A549 treated with Mapracorat at 1 μM for 4 hours (cell line): ENCODE measurements at places on chromosomes 4 and X. TPM values are rescaled to one million over a fixed set of nuclear protein-coding genes. Genes with fewer than 3 reads are reported as not detected.

TIGD4 gene
- total RNA-seq, result 0.15 to 0.23 TPM (median 0.20 TPM) in 4 of 5 replicates, not detected in the other

FAM47E gene
- total RNA-seq, result 0.06 to 0.16 TPM (median 0.07 TPM) in 3 of 5 replicates, not detected in the others

TMSB15C gene
- total RNA-seq, result 0.07 to 0.33 TPM (median 0.23 TPM) in 4 of 5 replicates, not detected in the other

CXCL11 gene
- 0.13 to 0.19 TPM in 2 of 5 replicates, not detected in the others for total RNA-seq

DUSP9 gene
- 0.89 to 1.9 TPM (median 1.4 TPM) in 5 replicates for total RNA-seq

POLN gene
- total RNA-seq, result 0.33 to 1.8 TPM (median 0.64 TPM) in 5 replicates

GLRB gene
- total RNA-seq, result 0.59 to 1.2 TPM (median 1.1 TPM) in 5 replicates

MAGEA11 gene
- 0.07 TPM in 1 of 5 replicates, not detected in the others for total RNA-seq

ERVMER34-1 gene
- 0.41 to 0.60 TPM (median 0.49 TPM) in 5 replicates for total RNA-seq

SOD3 gene
- not detected in 5 replicates for total RNA-seq

PPM1K gene
- 0.44 to 0.83 TPM (median 0.67 TPM) in 5 replicates for total RNA-seq

UGT2B10 gene
- total RNA-seq, result 0.15 TPM in 1 of 5 replicates, not detected in the others

CRMP1 gene
- 3.4 to 3.7 TPM (median 3.5 TPM) in 5 replicates for total RNA-seq

TEX13C gene
- total RNA-seq, result not detected in 5 replicates

PRR32 gene
- total RNA-seq, result not detected in 5 replicates

AMER1 gene
- 2.1 to 3.0 TPM (median 2.6 TPM) in 5 replicates for total RNA-seq

TIMM8A gene
- 27.4 to 30.1 TPM (median 27.8 TPM) in 5 replicates for total RNA-seq

EPHA5 gene
- total RNA-seq, result 0.17 to 0.45 TPM (median 0.36 TPM) in 5 replicates

PCDH19 gene
- 0.01 to 0.04 TPM (median 0.02 TPM) in 3 of 5 replicates, not detected in the others for total RNA-seq

CPLX1 gene
- 0.28 to 0.79 TPM (median 0.64 TPM) in 5 replicates for total RNA-seq

ARHGAP6 gene
- 0.05 to 0.09 TPM in 2 of 5 replicates, not detected in the others for total RNA-seq

CXorf65 gene
- not detected in 5 replicates for total RNA-seq

DRP2 gene
- 0.07 to 0.28 TPM (median 0.13 TPM) in 5 replicates for total RNA-seq

HTRA3 gene
- 15.1 to 21.2 TPM (median 20.1 TPM) in 5 replicates for total RNA-seq

ANXA10 gene
- total RNA-seq, result 2.4 to 3.0 TPM (median 2.8 TPM) in 5 replicates

MAGEB10 gene
- total RNA-seq, result not detected in 5 replicates

MAGEB1 gene
- total RNA-seq, result not detected in 5 replicates

SLC16A2 gene
- total RNA-seq, result 19.9 to 24.2 TPM (median 21.1 TPM) in 5 replicates

NLRP2B gene
- not detected in 5 replicates for total RNA-seq

CDS1 gene
- total RNA-seq, result 0.53 to 0.98 TPM (median 0.65 TPM) in 5 replicates

RNF150 gene
- total RNA-seq, result 0.20 to 0.64 TPM (median 0.30 TPM) in 5 replicates
